ENCODE measurements at places on chromosomes 7 and 10.
A peak's percentile ranks its signal among the peaks of the same experiment; 100 is the strongest.

- DNase-seq = peak; percentile 60
Observed at GRCh38 chr10:119030421-119031250, 1.1 kb downstream of the NANOS1 start.

DNA sequence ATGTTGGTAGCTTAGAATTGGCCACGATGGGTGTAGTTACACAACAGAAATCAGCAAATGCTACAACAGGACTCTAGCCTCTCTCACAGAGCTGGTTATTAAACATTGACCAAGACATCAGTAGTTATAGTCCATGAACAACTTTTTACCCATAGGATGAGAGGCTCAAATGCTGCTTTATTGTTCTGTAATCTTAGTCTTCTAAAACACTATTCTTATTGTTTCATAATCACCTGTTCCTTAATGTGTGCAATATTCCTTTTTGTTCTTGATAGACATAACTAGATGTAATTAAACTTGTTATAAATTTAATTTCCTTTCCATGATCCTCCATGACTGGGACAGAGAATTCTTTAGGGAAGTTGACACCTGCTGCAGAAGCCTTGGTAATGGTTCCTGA is 356.9 kb downstream of the EXOC4 start:
- DNase-seq = no peak

GRCh38 chr10:48271047-48271730 is 3.3 kb downstream of the FRMPD2 start:
- DNase-seq = no peak

GRCh38 chr7:93409324-93409723 is 165.2 kb downstream of the CALCR start:
- no peak for DNase-seq

- DNase-seq = peak; percentile 83
Observed at GRCh38 chr7:23680414-23681405, 711 bp downstream of the FAM221A start.

DNA sequence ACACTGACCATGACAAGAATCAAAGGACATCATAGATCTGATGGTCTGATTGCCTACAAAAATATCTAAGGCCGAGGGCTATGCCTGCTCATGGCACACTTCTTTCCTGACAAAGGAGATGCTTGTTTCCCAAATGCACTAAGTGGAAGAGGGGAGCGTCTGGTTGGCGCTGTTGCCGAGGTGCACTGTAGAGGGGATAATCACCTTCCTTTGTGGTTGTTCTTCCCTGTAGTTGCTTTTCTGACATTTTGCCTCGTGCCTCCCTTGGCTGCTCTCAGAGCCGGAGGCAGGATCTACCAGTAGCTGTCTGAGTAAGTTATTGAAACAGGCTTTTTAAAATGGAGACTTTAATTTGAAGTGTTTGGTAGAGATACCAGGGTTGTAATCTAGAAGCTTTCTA is 352.0 kb downstream of the SORCS3 start:
- DNase-seq = no peak

All from transverse colon (tissue), 4 donors.